ENCODE measurements at places on chromosomes 5 and 9.

DNA sequence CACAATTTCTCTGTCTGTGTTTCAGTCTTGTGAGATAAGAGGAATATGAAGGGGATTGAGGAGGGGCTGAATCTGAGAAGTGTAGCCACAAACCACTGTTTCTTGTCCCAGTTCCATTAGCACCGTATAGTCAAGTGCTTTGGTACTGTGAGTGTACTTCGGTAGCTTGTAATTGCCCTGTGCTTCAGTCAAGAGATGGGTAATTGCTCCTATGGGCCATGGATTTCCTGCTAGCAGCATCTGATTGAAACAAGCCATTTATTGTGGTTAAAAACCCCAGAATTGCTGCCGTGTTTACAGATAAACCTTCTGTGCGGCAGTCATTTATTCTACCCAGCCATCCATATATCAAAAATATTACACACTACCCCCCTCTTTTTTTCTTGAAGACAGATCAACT, 98.6 kb downstream of the MAT2B start:
- no peak for DNase-seq

GRCh38 chr9:117596678-117597077, 107.5 kb upstream of the TLR4 start:
- no peak for DNase-seq

DNA sequence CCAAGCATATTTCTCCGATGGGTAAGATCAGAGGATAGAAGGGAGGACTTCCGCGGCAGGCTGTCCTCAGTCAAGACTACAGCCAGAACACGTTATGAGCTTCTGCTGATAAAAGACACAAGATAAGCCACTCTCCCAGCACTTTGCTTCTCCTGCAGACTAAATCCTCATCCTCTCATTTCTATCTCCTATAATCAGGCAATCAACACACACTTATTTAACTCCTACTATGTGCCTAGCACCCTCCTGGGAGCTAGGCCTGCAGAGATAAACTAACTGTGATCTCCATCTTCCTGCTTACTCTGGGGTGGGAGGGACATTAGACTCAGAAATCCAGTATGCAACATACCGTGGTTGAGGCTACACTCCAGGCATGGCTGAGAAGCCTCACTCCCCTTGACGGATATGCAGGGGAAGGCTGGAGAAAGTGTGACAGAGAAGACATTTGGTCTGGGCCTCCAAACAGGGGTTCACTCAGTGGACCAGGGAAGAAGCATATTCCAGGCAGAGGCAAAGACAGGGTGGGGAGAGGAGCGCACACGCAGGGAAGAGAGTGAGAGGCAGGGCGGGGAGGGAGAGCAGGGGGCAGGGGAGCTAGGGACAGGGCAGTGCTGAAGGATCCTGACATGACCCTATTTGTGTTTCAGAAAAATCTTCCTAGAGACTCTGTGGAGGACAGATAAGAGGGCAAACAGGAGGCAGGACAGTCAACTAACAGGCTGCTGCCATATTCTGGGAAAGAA, 274.1 kb downstream of the DENND1A start:
- no peak for DNase-seq

GRCh38 chr9:128246471-128246870, 29.3 kb downstream of the GOLGA2 start:
- DNase-seq: no peak

GRCh38 chr5:128201065-128201926, 117.7 kb downstream of the SLC12A2 start:
- peak; percentile 55 for DNase-seq

GRCh38 chr5:75384218-75384617, 47.2 kb downstream of the HMGCR start:
- DNase-seq: no peak

- DNase-seq: peak; percentile 66
These were observed 5.1 kb downstream of the GRK6 start for GRCh38 chr5:177431317-177432142.

DNA sequence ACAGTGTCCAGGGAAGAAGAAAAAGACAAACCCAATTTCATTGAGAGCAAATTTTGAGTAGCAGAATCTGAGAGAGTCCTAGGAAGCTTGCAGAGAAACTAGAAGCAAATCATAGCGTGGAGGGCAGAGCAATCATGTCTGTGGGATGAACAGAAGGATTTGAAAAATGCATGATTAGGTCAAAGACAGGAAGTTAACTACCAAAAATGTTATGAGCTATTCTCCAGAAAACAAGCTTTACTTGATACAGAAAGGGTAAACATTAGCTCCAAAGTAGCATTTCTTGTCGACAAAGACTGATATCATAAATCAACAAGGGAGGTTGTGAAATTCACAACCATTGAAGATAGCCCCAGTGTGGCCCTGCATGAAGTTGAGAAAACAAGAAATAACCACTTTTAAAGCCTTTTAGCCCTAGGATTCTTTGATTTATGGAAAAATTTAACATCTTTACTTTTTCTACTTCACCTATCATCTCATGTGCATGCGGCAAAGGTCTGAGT, 97.7 kb upstream of the MEGF10 start:
- no peak for DNase-seq

GRCh38 chr5:181161534-181162175, 14.3 kb downstream of the OR2V2 start:
- no peak for DNase-seq

DNA sequence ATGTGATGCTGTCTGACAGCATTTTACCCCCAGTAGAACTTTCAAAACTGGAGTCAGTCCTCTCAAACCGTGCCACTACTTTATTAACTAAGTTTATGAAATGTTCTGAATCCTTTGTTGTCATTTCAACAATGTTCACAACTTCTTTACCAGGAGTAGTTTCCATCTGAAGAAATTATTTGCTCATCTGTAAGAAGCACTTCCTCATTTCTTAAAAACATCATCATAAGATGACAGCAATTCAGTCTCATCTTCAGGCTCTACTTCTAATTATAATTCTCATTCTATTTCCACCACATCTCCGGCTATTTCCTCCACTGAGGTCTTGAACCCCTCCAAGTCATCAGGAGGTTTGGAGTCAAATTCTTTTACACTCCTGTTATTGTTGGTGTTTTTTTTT, 2.3 kb upstream of the TAS2R1 start:
- DNase-seq: no peak

- DNase-seq: peak; percentile 18
These were observed 576 bp downstream of the KIAA1958 start for GRCh38 chr9:112487008-112487798.

DNA sequence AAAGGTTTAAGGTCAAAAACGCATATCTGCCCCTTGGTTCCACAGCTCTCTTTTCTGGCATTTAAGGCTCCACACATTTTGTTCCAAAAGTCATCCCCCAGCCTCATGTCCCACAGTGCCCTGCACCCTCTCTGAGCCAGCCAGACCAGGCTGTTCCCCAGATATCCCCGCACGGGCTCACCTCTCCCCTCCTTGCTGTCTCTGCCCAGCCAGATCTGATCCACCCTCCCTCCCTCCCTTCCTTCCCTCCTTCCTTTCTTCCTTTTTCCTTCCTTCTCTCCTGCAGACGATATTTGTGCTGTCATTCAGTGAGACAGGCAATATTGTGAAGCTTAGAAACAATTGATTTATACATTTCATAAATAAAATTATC, 37.0 kb downstream of the DUSP1 start:
- no peak for DNase-seq

- no peak for DNase-seq
These were observed 31.6 kb upstream of the FST start for GRCh38 chr5:53448851-53449250.

GRCh38 chr9:82780017-82780416, 282.9 kb downstream of the RASEF start:
- DNase-seq: no peak

DNA sequence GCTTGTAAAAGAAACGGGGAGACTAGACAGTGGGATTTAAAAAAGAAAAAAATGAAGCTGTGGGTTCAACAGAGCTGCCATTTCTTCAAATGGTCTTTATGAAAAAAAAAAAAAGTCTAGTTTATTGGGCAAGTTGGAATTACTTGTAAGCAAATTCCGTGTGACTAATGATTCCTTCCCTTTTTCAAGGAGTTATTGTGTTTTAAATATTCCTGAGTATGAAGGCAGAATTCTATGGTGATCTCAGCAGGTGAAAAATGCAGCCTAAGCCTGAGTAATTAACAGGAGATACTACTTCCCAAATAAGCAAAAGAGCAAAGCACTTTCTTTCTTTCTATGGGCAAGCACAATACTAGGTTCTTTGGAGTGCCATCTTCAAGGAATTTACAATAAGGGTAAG, 481.9 kb downstream of the ZNF608 start:
- no peak for DNase-seq

DNA sequence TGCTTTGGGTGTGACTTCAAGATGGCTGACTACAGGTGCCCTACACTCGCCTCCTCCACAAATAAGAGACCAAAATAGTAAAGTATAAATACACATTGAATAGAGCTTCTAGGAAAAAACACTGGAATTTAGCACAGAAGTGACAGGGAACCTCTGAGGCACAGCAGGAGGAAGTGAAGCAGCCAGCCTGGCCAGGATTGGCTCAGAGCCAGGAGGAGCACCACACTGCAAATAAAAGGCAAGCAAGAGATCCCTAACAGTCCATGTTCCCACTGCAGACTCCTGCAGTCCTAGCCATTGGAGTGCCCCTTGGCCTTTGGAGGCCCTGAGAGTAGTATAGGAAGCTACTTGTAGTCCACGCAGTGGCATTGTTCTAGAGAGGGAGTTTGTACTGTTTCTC, 186.7 kb upstream of the TLX3 start:
- no peak for DNase-seq

DNA sequence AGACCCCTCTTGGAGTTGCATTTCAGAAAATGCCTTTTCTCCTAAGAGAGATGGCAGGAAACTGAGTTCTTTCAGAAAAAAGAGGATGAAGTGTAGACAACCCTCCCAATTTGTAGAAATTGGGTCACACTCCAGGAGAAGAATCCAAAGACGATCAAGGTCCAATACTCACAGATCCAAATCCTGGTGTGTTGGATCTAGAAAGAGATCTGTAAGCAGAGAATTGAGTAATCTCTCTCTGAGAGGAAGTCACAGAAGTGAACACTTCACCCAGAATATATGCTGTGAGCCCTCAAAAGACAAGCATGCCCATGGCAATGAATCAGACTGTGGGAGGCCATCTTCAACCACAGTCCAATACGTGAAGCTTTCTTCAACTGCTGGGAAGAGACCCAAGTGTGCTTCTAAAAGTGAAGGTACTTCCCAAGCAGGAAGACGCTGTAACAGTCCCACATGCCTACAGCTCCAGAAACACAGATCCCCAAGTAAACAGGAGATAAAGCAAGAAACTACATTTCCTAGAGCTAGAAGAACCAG, 182.7 kb downstream of the SMC2 start:
- DNase-seq: no peak

- DNase-seq: no peak
These were observed 409.4 kb upstream of the PTGER4 start for GRCh38 chr5:40270274-40270845.

DNA sequence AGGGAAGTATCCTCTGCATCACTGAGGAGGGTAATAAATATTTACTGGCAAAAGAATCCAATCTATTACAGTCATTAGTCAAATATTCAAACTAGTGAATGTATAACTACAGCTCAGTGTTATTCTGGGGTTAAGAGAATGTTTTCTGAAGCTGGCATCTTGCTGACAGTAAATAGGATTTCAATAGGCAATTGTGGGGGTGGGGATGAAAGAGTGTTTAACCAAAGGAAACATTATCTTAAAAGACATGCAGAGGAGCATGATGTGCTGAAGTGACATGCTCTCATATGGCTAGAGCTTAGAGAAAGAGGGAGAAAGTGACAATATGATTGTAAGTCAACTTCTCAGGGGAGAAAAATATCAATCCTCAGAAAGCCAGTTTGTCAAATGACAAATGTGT, 618.4 kb upstream of the RIOK2 start:
- no peak for DNase-seq

DNA sequence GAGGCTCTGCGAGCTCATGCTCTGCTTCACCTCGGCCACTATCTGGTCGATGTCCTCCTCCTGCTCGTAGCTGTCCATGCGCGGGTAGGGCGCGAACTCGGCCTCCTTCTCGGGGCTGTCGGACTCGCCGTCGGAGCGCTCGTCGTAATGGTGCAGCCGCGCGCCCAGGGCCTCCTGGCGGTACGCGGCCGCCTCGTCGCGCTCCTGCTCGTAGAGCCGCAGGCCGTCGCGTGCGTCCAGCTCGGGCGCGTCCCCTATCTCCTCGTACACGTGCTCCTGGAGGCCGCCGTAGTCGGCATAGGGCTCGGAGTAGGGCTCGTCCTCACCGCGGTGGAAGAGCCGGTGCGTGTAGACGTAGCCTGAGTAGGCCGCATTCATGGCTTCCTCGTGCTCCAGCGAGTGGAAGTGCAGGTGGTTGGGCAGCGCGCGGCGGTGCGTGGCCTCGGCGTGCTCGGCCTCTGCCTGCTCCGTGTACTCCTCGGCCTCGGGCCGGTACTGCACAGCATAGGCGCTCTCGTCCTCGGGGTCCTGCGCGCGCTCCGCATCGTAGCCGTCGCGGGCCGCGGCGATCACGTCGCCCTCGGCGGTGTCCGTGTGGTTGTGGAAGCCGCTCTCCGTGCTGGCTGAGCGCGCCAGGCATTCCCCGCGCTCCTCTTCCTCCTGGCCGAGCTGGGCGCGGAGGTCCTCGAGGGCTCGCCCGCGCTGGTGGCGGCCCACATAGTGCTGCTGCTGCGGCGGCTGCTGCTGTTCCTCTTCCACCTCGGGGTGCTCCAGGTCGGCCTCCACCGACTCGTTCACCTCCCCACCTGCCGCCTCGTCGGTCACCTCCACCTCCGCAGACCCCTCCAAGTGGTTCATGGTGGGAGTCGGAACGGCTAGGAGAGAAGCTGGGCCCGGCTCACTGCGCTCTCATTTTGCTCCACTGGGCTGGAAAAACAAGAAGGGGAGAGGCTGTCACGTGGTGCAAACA, 155.5 kb downstream of the APBA1 start:
- no peak for DNase-seq

- DNase-seq: no peak
These were observed 45.6 kb downstream of the APTX start for GRCh38 chr9:32955655-32956478.

GRCh38 chr9:127463911-127464310, 12.6 kb downstream of the LRSAM1 start:
- no peak for DNase-seq

Measured in activated CD8-positive, alpha-beta memory T cell treated with anti-CD3 and anti-CD28 coated beads for 48 hours (primary cell).